Stimulated activated CD8-positive, alpha-beta memory T cell treated with anti-CD3 and anti-CD28 coated beads, Interleukin-2, amount 100 ng/mL, for 1 hour (primary cell): ENCODE measurements at places on chromosomes 2 and 18.

GRCh38 chr2:85791704-85792565, 38.1 kb downstream of the ATOH8 start:
- no peak for DNase-seq

- no peak for DNase-seq
These were observed 226.8 kb upstream of the CHST9 start for GRCh38 chr18:27411911-27412310.

- no peak for DNase-seq
These were observed 441.8 kb downstream of the SETBP1 start for GRCh38 chr18:45122506-45122905.

GRCh38 chr2:164621764-164622105, 453 bp upstream of the GRB14 start:
- DNase-seq: no peak

DNA sequence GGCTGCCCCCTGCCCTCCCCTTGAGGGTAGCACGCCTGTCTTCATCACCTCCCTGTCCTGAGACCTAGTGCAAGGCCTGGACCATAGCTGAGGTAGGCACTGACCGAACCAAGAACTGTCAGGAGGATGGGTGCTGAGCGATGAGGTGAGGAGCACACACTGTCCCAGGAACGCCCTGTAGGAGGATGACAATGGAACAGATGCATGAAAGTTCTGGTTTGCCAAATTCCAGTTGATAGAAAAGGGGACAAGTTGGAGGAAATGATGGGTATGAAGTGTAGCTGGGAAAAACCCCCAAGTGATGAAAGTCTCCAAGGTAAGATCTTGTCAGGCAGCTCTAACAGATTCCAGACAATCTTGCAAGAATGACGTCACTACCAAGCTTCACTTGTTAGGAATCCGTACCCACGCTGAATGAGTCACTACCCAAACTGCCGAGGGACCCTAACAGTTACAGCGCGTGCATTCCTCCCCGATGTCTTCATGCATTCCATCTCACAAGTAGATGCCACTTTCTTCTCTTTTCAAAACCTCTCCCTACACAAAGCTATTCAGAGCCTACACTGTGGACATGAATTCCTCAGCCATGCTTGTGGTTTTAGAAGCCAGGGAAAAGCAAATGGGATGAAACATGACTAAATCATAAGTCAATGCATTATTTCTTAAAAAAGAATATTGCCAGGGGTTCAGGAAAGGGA, 27.6 kb downstream of the MRPL33 start:
- DNase-seq: no peak

DNA sequence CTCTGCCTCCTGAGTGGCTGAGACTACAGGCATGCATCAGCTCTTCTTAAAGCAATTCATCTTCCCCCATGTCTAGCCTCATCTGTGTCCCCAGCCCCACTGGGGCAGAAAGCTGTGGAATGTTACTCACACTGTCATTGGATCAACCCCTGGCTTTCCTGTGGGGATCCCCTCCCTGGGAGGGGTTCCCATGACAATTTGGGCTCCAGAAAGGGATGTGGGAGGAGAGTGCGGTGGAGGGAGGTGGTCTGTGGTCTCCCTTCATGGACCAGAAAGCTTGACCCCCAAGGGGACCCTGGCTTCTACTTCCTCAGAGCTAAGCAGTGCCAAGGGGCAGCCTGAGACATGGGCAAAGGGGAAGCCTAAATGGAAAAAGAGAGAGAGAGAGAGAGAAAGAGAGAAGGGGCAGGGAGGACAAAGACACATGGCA, 1.3 kb downstream of the NGEF start:
- DNase-seq: no peak

- DNase-seq: no peak
These were observed 12.2 kb upstream of the ATP6V1B1 start for GRCh38 chr2:70923378-70924015.

DNA sequence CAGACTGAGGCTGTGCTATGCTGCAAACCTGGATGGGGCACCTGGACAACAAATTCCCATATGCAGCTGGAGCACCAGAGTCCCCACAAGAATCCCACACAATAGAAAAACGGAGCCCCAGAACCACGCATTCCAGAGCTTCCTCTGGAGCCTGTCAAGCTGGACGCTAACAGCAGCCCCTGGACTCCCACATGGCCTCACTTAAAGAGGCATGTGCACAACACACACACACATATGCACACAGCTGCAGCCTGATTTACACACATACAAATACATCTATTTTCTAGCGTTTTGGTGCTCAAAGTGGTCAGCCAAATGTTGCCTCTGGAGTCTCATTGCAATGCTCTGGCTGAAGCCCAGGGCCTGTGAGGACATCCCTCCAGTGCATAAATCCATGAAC, 632.7 kb upstream of the ID2 start:
- DNase-seq: no peak

GRCh38 chr2:197174539-197175094, 136.0 kb downstream of the ANKRD44 start:
- DNase-seq: no peak

DNA sequence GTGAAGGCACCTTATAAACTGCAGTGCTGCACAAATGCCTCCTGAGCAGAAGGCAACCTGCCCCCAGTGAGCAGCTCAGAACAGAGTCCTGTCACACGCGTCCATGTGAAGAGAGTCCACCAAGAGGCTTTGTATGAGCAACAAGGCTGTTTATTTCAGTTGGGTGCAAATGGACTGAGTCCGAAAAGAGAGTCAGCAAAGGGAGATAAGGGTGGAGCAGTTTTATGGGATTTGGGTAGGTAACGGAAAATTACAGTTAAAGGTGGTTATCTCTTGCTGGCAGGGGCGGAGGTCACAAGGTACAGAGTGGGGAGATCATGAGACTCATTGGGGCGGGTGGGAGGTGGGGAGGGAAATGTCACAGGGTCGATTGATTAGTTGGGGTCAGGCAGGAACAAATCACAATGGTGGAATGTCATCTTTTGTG, 53.4 kb upstream of the RALBP1 start:
- DNase-seq: no peak

DNA sequence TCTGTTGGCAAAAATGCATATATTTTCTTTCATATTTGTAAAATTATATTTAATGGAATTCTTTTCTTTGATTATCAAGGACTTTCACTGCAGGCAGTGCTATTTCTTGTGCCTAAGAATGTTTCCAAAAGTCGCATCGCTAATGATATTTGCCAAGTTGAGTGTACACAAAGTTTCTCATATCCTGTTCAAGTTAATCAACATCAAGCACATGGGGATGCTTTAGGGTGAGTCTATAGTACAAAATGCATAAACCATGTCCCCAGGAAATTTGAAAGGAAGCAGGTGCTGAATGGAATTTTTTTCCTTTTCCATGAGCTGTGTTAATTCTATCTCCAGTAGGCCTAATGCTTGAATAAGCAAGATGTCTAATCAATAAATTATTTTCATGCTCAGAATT, 129.7 kb downstream of the GALNT1 start:
- DNase-seq: no peak
